Ascending aorta (tissue), 2 donors: ENCODE measurements at places on chromosomes 7 and 10. TPM values are rescaled to one million over a fixed set of nuclear protein-coding genes. Genes with fewer than 3 reads are reported as not detected.

Gene CPEB3
- 2.8 TPM for total RNA-seq

- no peaks in the 10 kb centered on the region for H3K27me3 ChIP-seq
- H3K27ac ChIP-seq: peak overlapping the region; percentile 2
These were observed 8.9 kb upstream of the HYCC1 start for GRCh38 chr7:23022851-23023250.

- H3K4me3 ChIP-seq: no peak overlapping the region
- no peak for DNase-seq
- no peaks in the 10 kb centered on the region for H3K27me3 ChIP-seq
- H3K36me3 ChIP-seq: no peaks in the 10 kb centered on the region
These were observed 74.1 kb downstream of the RUNDC3B start for GRCh38 chr7:87702326-87702725.

DNA sequence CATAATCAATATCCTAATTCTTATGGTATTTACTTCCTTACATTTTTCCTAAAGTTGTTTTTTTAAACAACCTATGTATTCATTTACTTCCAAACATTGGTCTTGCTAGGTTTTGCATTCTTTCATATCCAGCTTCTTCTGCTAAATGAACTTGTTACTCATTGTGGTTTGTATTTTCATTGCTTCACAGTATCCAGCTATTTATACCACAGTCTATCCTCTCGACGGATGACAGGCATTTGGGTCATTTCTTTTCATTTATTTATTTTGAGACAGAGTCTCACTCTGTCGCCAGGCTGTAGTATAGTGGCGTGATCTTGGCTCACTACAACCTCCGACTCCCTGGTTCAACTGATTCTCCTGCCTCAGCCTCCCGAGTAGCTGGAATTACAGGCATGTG, 66.8 kb downstream of the CCDC6 start:
- H3K27ac ChIP-seq: peak overlapping the region; percentile 37
- H3K4me1 ChIP-seq: peaks cover 11% of the 10 kb centered on the region
- no peaks in the 10 kb centered on the region for H3K27me3 ChIP-seq
- no peak for DNase-seq
- H3K4me3 ChIP-seq: no peak overlapping the region
- H3K36me3 ChIP-seq: peaks cover 3% of the 10 kb centered on the region

DNA sequence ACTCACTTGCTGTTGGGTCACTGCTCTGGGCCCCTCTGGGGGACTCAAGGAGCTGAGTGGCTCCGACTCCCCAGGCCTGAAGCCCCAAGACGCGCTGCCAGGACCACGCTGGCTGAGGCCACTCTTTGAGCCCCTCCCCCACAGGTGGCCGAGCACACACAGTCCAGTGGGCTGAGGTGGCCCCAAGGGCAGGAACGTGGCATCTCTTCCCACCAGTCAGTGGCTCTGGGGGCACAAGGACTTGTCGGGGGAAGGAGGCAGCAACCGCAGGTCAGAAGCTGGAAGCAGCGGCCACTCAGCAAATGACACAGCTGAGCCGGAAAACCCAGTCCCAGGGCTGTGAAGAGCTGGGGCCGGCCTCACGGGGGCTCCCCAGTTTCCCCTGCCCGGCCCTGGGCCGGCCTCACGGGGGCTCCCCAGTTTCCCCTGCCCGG, 24.1 kb downstream of the GRIFIN start:
- H3K36me3 ChIP-seq: no peaks in the 10 kb centered on the region
- no peaks in the 10 kb centered on the region for H3K27me3 ChIP-seq
- peak overlapping the region; percentile 66 for H3K4me3 ChIP-seq
- no peak overlapping the region for H3K27ac ChIP-seq

- no peaks in the 10 kb centered on the region for H3K27me3 ChIP-seq
- no peak overlapping the region for H3K4me3 ChIP-seq
- H3K27ac ChIP-seq: no peak overlapping the region
- DNase-seq: no peak
- H3K4me1 ChIP-seq: no peaks in the 10 kb centered on the region
These were observed 7.8 kb downstream of the CRHR2 start for GRCh38 chr7:30674420-30674819.

Gene CACNA2D1
- 17.3 TPM for total RNA-seq

DNA sequence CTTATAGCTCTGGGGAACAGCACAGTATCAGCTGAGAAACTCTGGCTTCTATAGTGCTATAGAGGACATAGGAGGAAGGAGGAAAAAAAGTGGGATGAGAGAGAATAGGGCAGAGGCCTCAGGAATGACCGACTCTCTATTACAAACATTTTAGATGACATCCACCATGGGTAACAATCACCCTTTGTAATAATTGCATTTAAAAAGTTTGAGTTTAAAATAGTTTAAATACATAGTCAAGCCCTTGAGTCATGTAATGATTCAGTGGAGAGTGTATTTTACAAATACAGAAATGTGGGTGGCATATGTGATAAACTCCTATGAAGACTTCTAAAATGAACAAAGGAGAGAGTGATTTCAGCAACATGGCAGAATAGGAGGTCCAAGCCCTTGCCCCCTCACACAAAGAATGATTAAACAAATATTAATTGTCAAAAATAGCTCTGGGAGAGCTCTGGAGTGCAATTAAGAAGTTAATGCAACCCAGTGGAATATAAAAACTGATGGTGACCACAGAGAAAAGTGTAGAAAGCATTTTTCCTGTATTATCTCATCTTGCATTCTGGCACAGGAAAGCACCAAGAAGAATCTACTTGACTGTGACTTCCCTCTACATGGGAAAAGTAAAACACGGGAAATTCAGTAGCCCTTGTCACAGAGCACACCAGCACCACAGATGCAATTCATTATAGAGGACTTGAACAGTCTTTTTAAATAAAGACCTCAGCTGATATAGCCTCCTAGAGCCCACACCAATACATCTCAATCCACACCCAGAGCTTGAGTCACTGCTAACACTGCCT, 569.0 kb upstream of the SORCS1 start:
- H3K4me1 ChIP-seq: no peaks in the 10 kb centered on the region
- no peaks in the 10 kb centered on the region for H3K36me3 ChIP-seq
- DNase-seq: no peak
- H3K4me3 ChIP-seq: no peak overlapping the region
- H3K27me3 ChIP-seq: no peaks in the 10 kb centered on the region

DNA sequence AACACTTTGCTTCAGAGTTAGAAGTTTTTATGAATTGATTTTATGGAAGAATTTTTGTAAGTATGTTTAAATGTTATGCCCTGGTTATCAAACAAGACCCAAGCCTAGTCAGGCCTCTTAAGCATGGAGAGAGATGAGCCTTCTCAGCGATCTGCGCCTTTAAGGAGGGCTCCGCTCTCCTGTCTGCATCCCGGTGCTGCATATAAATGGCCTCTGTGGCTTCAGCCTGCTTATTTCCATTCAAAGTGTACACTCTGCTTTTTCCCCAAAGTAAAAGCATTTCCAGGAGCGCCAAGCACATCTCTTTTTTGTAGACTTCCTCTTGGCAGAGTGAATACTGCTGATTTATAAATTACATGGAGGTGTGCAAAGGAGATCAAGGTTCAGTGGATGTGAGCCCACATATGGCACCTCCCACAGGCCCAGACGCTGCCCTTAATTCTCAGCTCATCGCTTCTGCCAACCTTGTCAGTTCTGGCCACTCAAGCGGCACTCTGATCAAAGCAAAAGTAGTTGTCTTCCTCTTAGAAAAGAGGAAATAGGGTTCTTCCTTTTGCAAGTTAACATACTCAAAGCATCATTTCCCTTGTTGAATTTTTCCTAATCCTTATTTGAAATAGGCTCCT, 70.0 kb upstream of the SFMBT2 start:
- H3K27me3 ChIP-seq: no peaks in the 10 kb centered on the region
- no peaks in the 10 kb centered on the region for H3K4me1 ChIP-seq
- no peak overlapping the region for H3K4me3 ChIP-seq
- no peak overlapping the region for H3K27ac ChIP-seq

Gene KCNMA1
- 28.6 TPM for total RNA-seq

Gene CTTNBP2
- 3.0 TPM for total RNA-seq

- H3K36me3 ChIP-seq: peaks cover 8% of the 10 kb centered on the region
- no peaks in the 10 kb centered on the region for H3K27me3 ChIP-seq
- no peak for DNase-seq
- H3K4me3 ChIP-seq: no peak overlapping the region
These were observed 8.3 kb upstream of the MMP21 start for GRCh38 chr10:125783957-125784356.

DNA sequence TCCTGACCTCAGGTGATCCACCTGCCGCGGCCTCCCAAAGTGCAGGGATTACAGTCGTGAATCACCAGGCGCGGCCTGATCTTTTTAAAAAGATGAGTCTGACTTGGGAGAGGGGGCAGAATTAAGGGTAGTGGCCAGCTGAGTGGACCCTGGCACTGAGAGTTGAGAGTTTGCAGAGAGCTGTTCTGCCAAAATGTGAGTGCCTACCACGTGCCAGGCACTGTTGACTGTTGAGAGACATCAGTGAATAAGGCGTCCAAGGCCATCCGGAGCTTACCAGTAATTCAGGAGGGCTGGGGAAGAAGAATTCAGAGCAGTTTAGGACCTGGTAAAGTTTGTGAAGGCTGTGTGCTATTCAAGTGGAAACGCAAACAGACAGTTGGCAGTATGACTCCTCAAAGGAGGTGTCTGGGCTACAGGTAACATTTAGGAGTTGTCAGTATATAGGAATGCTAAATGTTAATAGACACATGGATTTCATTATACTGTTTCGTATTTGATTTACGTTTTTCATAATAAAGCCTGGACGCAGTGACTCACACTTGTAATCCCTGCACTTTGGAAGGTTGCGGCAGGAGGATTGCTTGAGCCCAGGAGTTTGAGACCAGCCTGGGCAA, 1.5 kb downstream of the NIPSNAP2 start:
- peaks cover 13% of the 10 kb centered on the region for H3K4me1 ChIP-seq
- no peak overlapping the region for H3K27ac ChIP-seq
- H3K36me3 ChIP-seq: peaks cover 4% of the 10 kb centered on the region
- peak overlapping the region; percentile 92 for H3K4me3 ChIP-seq
- no peaks in the 10 kb centered on the region for H3K27me3 ChIP-seq
